ENCODE measurements at places on chromosomes 1 and 21.

- DNase-seq: no peak
Observed at GRCh38 chr1:77948841-77949424, 29.9 kb downstream of the FUBP1 start.

DNA sequence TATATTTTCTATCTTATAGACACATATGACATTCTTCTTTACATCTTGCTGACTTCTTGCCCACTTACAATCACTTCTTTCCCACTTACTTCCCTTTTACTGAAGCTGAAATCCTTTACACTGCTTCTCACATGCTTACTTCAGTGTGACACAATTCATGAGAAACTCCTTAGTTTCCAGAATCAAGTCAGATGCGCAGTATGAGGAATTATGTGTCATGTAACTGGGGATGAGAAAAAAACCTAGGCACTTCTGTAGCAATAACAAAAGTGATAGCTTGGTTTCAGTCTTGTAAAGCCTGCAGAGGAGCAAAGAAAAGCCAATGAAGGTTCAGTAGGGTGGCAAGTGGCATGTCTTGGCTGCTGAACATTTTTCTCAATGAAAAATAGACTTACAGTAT is 566.2 kb upstream of the RGS18 start:
- DNase-seq: no peak

DNA sequence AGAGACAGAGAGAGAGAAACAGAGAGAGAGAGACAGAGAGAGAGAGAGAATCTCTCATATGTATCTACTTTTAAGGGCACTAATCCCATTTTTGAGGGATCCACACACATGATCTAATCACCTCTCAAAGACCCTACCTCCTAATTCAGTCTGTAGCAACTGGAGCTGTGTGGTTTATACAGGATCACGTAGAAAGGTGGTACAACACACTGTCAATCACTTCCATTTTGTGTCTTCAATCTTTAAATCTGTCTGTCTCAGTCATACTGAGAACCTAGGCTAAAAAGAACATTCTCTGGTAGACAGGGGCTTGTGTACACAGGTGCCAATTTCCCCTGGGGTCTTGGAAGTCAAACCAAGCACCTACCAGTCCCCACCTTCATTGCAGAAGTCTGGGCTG is 229.9 kb downstream of the TGFB2 start:
- no peak for DNase-seq

DNA sequence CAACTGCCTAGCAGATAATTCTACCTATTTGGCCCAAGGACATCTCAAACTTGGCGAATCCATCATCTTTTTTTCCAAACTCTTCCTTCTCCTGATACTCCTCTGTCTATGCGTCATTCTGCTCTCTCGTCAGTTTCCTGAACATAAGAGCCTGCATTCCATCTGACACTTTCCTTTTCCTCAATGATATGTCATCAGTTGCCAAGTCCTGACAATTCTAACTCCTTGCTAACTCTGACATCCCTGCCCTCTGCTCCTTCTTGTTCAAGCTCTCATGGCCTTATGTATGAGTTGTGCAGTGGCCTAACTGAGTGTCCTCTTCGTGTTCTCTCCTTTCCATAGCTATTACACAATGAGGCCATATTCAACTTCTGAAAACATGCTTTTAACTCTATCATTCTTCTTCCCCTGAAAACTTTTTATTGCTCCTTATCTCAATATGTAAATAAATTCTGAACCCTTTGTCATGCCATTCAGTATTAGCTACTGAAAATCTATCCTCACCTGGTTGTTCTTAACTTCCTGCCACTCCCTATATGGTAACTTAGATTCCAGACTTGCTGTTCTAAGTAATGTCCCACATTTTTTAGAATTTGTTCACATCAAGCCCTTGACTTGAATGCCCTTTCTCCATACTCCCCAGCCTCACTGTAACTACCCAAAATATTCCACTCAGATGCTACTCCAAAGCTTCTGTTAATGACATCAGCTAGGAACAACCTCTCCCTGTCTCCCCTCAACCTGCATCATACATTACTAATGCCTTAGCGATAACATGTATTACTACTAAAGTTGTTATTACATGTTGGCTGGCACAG is 11.5 kb downstream of the PALMD start:
- DNase-seq: no peak

DNA sequence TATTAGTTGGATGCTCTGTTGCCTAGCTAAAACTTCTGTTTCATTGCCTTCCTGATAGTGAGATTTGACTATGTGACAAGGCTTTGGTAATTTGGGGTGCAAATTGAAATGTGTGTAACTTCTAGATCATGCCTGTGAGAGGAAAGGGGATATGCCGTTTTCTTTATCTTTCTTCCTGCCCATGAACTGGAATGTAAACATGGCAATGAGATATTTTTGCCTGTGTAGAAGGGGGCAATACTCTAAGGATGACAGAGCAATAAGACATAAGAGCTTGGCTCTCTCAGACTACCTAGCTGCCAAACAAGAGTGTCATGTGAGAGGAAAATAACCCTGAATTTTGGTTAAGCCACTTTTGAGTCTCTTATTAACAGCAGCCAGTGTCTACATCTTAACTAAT is 49.7 kb downstream of the RAP1A start:
- no peak for DNase-seq

- DNase-seq: no peak
Observed at GRCh38 chr21:46459024-46459355, 299 bp downstream of the DIP2A start.

GRCh38 chr1:27626031-27626935 is 8.7 kb downstream of the FGR start:
- DNase-seq: peak; percentile 28

DNA sequence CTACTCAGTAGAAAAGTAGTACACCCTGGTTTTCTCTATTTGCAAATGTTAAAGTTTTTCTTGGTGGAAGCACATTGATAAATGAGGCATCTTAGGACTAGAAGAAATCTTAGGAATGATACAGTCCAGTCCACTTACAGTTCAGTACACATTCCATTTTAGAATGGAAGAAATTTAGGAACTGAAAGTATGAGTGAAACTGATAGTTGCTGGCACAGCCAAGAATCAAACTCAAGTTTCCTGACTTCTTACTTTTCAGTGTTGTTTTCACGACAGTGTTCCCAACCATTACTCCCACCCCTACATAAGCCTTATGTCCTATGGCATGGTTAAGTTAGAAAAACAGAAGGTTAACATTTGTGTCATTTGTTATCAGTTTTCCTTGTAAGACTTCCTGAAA is 258.5 kb downstream of the BACH1 start:
- DNase-seq: no peak

DNA sequence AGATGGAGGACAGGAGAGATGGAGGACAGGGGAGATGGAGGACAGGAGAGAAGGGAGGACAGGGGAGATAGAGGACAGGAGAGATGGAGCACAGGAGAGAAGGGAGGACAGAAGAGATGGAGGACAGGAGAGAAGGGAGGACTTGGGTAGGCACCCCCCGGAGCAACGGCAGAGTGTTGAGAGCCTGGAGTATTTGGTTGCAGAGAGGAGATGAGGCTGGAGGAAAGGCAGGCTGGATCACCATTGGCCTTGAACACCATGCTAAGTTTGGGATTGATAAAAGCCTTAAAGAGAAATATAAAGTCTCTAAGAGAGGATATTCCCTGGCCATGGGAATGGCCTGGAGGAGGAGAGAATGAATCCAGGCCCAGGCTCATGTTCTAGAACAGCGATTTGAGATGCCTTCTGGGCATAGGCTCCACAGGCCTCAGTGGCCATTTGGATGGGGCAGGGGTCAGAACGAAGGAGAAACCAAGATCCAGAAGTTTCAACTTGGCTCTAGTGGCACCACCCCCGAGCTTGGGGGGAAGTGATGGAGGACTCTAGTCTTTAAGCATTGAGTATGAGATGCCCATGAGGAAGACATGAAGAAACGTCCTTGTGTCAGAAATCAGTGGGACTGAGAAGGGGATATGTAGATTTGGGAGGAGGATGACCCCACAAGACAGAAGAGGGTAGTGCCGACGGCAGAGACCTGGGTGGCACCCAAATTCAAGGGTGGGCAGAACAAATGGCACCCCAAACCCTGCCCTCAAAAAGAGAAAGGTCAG is 47.9 kb upstream of the EDN2 start:
- no peak for DNase-seq

GRCh38 chr1:184910691-184911091 is 63.6 kb downstream of the NIBAN1 start:
- DNase-seq: no peak

DNA sequence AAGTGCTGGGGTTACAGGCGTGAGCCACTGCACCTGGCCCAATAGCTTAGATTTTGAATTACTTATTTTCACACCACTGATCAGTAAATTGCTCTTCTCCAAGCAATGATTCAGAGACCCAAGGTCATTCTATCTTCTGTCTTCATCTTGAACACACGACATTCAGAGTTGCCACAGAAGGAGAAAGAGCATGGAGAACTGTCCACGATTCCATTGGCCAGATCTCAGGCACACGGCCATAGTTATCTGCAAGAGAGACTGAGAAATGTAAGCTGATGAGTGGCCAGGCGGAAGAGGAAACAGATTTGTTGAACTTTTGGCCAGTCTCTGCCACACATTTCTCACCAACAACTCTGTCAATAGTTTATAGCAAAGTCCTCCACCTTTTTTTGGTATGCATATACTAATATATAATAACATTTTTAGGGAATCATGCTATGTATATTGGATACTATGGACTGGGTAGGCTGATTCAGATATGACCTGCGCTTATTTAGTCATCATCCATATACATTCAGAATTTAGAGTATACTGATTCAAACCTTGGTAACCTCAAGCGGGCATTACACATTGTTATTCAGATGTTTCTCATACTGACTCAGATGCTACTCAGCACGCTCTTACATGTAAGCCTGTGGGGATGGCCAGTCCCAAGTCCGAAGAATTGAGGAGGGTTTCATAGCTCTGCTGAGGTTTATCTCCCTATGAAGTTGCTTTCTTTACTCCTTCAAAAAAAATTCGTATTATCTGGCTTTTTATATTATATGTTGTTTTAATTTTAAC is 25.5 kb upstream of the CAP1 start:
- DNase-seq: no peak

DNA sequence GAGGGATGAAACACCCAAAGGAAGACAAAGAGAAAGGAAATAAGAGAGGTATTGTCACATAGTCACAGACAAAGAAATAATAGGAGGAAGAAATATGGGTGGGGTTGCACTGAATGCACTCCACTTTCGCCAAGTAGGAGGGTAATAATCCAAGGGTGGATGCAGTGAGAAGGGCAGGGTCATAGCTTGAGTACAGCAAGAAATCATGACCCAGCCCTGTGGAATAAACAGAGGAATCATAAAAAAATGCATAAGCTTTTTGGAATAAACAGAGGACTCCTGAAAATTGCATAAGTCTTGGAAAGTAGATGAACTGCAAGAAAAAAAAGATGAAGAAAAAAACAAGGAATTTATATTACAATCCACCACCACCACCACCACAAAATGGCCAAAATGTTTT is 53.1 kb upstream of the CD55 start:
- DNase-seq: no peak

- no peak for DNase-seq
Observed at GRCh38 chr1:154829062-154829461, 41.0 kb downstream of the KCNN3 start.

GRCh38 chr1:39153684-39154083 is 50.8 kb upstream of the MACF1 start:
- no peak for DNase-seq

DNA sequence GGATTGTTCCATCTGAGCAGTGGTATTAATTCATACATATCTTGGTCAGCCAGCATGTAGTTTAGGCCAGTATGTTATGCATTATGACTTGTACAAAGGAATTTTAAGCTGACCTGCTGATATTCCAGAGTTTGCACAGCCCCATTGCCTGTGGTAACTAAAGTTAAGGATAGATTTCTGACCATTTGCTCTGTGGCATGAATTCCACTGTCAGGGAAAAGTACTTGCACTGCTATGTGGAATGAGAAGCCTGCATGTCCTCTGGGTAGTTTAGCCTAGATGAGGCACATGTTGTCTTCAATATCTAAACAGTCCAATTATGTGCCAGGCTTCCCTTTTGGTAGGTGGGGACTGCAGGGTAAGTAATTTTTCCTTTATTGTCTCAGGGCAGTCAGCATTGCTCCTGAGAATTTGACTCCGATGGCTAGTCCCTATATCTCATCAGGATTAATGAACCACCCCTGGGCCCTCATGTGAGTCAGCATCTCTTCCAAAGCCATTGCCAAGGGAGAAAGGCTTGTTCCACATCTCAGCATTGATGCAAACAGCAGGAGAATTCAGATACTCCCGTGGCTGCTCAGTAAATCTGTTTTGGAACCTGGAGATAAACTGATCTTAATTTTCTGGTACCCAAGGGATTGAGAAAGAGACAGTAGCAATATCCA is 30.2 kb downstream of the NEK7 start:
- no peak for DNase-seq

DNA sequence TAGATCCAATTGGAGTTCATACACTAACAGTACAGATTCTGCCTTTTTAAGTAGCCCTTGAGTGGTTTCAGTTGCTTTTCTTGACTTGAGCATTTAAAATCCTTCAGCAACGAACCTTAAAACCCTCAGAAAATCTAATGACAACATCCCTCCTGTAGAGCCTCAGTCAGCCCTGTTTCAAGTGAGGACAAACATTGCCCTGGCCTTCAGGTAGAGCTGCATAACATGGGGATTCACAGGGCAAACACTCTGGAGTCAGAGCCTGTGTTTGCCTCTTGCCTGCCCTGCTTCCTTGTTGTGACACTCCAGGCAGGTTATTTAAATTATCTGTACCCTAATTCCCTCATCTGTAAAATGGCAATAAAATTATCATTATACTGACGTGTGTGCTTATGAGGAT is 96.1 kb upstream of the KCNA3 start:
- no peak for DNase-seq

DNA sequence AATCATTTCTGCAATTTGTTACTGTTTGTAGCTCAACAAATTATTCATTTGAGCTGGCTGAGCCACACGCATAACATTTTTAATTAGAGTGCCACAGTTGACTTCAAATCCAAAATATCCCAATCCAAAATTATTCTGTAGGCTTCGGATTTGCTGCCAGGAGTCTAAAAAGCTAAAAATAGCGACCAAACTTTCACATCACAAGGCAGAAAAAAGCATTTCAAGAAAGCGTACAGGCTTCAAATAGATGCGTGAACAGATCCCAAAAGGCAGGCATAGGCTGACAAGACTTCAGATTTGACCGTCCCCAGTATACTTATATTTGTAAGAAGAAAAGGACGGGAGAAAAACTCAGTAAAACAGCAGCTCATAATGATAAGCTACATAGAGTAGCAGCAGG is 24.3 kb upstream of the TIAM1 start:
- no peak for DNase-seq

DNA sequence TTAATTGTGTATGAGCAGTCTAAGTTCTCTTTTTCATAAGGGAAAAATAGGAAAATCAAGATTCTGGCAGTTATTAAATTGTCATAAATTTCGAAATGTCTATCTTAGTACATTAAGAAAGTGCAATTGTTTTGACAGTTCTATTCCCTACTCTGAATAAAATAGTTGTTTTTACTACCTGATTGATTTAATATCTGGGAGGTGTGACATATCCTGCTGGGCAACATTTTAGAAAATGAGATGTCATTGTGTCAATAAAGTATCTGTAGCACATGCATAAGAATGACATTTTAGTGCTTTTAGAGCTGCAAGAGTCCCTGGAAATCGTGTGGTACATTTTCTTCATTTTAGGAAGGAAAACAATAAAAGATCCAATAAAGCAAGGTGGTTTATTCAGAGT is 139.2 kb upstream of the COL11A1 start:
- no peak for DNase-seq

- peak; percentile 22 for DNase-seq
Observed at GRCh38 chr1:41282679-41283317, 40.7 kb upstream of the SCMH1 start.

Measured in COR-L47 (cell line).